Fibroblast of upper back skin (primary cell): ENCODE measurements at places on chromosomes 4 and X.

DNA sequence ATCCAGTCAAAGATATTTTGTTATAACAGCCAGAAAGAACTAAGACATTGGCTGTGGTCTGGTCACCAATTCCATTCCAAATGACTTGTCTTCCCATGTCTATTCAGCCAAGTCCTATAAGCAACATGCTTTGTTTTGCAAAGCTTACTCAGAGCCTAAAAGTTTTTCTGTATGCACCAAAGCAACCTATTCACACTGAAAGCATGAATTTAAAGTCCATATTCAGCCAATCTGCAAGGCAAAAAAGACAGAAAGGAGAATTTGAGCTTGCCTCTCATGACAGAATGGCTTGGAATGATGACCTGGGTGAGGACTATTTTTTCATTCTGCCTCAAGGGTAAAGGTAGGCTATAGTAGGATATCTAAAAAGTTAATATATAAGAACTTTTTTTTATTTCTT lies 323.2 kb upstream of the NOCT start:
- DNase-seq: no peak

DNA sequence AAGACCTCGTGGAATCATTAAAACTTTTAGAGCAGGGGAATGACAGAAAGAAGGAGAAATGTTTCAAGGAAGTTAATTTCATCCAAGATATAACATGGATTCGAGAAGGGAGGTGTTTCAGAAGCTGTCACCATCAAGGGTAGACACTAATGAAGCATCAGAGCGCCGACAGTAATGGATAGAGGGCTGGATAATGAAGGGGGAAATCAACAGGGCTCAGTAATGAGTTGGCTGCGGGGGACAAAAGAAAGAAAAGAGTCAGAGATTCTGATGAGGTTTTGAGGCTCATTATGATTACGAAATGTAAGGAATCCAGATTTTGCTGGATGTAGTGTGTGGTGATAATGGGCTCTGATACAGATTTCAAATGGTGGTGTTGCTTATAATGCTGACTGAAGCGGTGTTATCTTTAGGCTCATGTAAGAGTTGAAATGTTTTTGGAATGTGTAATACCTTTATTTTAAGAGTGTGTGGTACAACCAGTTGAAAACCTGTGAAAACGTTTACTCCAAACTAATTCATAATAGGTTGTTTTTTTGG lies 39.3 kb upstream of the TENM3 start:
- DNase-seq: peak; percentile 25

GRCh38 chrX:38126179-38126578 lies 94.5 kb downstream of the SRPX start:
- no peak for DNase-seq

GRCh38 chr4:153497988-153498967 lies 32.1 kb downstream of the TMEM131L start:
- peak; percentile 82 for DNase-seq

GRCh38 chrX:101223226-101223625 lies 3.6 kb downstream of the DRP2 start:
- DNase-seq: no peak

DNA sequence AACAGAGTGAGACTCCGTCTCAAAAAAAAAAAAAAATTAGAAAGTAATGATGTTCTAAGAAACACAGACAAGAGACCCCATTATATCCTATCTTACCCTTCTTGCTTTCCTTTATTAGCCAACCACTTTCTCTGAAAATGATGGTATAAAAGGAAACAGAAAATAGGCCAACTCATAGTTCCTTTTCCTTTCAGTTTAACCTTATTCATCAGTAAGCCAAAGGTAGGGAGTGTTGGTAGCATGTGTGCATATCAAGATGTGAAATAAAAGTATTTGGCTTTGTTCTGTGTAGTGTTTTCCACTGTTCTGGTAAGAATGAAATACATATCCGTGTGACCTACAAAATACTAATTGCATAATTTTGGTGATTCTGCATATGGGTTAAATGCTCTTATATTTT lies 266.6 kb downstream of the ZNF674 start:
- DNase-seq: no peak

DNA sequence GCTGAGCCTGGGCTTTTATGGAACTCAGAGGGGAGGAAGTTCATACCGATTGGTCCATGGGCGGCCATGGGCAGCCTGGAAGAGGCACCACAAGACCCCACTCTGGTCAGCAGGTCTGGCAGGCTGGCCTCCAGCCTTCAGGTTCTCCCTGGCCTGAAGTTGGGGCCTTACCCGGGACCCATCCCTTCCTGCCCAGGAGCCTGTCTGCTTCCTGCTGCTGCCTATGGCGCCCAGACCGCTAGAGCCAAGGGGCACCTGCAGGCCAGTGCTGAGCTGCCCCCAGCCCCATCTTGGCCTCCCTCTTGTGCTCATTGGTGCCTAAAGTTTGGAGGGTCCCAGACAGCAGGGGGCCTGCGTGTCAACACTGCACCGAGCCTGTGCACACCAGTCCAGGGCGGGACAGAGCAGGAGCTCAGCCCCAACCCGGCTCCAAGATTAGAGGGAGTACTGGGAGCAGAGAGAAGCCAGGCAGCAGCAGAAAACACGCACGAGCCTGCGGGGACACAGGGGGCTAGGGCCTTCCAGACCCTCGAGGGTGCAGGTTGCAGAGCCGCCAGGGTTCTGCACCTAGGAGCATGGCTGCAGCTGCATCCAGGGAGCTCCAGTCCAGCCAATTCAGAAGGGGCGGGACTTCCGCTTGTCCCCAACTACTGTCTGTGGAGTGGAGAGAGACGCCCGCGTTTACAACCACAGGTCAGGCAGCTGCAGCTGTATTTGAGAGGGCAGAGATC lies 30.7 kb upstream of the ZNF280C start:
- DNase-seq: no peak

- peak; percentile 75 for DNase-seq
These were observed at the start of gene NDST3 for GRCh38 chr4:118034053-118034785. Gene NDST3 (plus strand): TSS chr4:118034486. CDS start chr4:118053911, 19,425 bp downstream.

- no peak for DNase-seq
These were observed 49.3 kb upstream of the EOLA2 start for GRCh38 chrX:149987613-149988012.

DNA sequence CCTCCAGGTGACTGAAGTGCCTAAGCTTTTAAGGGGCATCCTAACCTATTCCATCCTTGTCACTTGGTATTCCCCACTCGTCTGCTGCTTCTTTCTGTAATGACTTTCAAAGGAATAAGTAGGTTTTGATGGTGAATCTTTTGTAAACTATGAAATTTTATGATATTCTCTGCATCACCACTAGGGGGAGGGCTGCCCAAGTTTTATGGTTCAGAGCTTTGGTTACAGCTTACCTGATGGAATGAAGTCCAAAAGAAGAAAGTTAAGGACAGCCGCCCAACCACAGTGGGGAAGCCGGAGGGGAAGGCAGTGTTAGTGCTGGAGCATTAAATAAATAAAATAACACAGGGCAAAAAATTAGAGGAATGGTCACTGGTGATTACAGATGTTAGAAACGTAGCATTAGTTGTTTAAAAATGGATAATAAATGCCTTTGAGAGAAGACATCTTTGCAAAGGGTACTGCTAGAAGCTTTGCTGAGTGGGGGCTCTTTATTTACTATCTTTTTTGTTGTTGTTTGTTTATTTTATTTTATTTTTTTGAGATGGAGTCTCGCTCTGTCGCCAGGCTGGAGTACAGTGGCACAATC lies 204.9 kb downstream of the GBA3 start:
- peak; percentile 21 for DNase-seq

GRCh38 chr4:16083241-16084191 lies at the start of gene PROM1:
Gene PROM1 (minus strand): TSS chr4:16084023. CDS start chr4:16075906, 8,117 bp downstream.
- DNase-seq: no peak

DNA sequence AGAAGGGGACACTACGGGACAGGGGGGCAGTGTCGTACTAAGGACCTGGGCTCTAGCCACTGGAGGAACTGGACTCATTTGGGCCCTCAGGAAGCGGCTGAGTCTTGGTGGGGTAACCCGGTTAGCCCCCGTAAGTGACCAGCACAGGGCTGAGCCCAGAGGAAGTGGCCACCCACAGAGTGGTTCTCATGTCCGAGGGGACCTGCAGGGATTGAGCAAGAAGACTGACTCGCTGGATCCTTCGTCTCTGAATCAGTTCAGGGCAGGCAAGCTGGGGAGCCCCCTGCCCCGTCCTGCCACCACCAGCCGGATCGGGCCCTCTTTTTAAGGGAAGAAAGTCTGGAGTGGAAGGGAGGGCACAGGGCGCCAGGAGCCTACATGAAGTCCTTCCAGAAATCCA lies 719 bp upstream of the BGN start:
- peak; percentile 37 for DNase-seq

GRCh38 chr4:128986908-128987307 lies 106.4 kb downstream of the SCLT1 start:
- no peak for DNase-seq

- peak; percentile 36 for DNase-seq
These were observed 32.7 kb upstream of the MAGED1 start for GRCh38 chrX:51860679-51861078.

DNA sequence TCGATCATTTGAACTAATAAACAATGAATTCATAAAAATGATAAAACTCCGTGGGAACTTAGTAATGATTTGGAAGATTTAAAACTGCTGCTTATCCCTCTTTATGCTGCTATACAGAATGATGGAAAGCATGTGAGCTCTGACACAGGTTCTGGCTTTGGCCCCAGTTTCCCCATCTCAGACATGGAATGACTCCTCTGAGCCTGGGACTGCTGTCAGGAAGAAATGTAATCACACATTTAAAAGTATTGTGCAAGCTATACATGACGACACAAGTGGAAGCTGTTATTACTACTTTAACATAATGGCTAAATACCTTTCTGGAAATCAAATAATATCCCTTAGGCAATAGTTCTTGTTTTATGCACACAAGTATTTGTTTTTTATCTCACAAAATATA lies 161.7 kb downstream of the DCHS2 start:
- DNase-seq: peak; percentile 87

- peak; percentile 29 for DNase-seq
These were observed 27.8 kb upstream of the RNF128 start for GRCh38 chrX:106698693-106699092.

DNA sequence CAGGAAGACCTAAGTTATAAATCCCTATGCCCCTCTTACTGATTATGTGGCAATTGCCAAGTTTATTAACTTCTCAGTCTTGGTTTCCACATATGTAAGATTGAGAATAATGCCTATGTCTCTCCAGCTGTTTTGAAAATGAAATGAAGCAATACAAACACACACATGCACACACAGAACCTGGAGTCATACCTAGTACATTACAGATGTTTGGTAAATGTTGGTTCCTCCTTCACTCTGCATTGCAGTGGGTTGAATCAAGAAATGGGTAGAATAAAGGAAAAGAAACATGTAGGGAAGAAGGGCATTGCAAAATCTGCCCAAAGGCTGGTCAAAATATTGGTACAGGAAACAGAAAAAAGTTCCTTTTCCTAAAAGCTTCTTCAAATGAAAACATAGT lies 309.9 kb upstream of the EMCN start:
- no peak for DNase-seq

DNA sequence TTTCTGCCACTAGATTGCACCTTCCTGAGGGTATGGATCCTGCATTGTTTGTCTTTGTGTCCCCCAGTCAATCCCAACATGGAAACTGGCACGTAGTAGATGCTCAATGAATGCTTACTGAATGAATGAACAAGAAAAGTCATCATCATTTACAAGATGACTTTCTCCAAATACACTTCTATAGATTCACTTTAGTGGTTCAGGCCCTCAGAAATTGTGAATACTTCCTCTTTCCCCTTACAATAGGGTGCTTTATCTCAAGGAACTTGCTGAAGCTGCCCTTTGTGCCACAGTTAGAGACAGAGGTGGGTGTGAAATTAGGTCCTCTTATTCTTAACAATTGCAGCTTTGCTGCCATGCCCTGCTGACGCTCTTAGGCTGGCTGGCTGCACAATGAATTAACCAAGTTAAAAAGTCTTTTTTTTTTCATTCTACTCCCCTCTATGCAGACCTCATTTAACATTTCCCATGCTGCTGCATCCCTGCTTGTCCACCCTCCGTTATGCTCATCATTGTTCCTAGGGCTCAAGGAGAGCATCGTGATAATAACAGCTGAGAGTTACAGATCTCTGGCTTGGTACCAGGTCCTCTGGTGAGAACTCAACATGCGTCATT lies 108.0 kb upstream of the ZNF518B start:
- no peak for DNase-seq

DNA sequence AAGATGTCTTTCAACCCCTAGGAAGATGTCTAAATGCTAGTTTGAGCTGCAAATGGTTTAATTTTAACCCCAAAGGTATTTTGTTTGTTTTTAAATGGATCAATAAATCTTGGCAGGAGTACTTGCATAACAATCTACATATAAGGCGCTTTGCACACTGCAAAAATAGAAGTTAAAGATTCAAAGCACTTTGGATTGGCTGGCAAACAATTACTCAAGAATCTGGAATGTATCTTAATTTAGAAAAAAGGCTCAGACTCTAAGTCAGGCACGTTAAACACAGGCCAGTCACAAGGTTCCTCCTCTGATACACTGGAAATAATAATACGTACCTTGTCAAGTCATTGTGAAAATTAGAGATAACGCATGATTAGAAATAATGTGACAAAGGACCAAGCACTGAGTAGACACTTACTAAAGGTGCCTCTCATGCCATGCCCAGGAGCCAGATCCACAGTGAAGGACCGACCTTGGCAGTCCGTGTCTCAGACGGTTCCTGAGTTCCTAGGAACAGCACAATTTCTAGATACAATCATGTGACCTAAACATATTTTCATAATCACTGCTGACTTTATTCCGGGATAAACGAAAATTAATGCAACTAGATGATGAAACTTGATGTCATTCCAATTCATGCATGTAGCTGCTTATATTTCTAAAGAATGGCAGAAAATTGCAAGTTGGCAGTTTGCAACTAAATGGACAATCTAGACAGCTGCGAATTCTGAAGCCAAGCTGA lies 49.6 kb downstream of the PROM1 start:
- DNase-seq: peak; percentile 73

- no peak for DNase-seq
These were observed 471.6 kb downstream of the ZIC3 start for GRCh38 chrX:138037548-138037947.

GRCh38 chr4:173538148-173538908 lies 8.3 kb upstream of the HAND2 start:
- no peak for DNase-seq

- DNase-seq: no peak
These were observed 502.1 kb upstream of the NR3C2 start for GRCh38 chr4:148944136-148944838.

DNA sequence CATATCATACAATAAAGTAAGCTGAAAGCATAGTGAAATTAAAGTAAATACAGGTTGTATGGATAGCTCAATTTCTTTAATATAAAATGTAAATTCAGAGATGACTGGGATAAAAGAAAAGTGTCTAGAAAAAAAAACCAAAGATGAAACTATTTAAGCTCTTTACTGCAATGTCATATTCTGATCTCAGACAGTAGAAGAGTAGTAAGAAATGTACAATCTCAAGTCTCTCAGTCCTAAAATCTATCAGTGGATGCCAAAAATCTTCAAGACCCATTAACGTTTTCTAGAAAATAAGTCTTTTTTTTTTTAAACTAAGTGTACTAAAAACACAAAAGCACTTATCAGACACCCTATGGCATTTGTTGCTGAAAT lies 13.8 kb downstream of the MGARP start:
- no peak for DNase-seq

GRCh38 chr4:38149472-38149996 lies 189.3 kb downstream of the PTTG2 start:
- DNase-seq: no peak
